Activated CD4-positive, alpha-beta T cell treated with anti-CD3 and anti-CD28 coated beads, Interleukin-2, amount 10 ng/mL, durations not matched to agents 7 days and 5 days (primary cell): ENCODE measurements at places on chromosomes 2 and 18.
A peak's percentile ranks its signal among the peaks of the same experiment; 100 is the strongest.

GRCh38 chr2:230664128-230664527 is 48.5 kb upstream of the CAB39 start:
- no peak for DNase-seq

DNA sequence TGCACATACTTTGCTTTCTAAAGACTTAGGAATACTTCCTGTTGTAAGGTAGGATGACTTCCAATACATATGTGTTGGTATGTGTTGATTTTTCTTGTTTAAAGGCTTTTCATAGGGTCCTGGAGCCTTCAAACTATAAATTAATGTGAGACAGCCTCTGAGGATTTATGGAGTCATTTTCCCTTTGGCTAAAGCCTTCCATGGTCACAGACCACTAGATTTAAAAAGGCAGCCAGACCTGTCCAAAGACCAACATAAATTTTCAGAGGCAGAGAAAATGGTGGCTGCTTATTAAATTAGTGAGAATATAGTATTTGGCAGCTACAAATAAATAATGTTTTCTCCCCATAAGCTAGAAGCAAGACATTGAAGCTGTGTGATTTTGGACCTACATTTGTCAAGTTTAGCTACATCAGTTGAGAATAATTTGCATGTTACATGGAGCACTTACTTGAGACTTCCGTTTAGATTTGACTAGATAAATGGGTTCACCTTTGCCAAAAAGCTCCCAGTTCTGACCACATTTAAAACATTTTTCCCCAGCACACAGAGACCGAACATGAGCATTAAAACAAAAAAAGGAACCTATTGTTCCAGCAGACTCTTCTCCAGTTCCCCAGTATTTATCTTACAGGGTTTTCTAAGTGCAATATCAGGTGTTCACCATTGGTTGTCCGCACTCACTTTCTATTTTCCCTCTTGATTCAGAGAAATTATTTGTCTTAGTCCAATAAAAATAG is 402.9 kb downstream of the PARD3B start:
- peak; percentile 21 for DNase-seq

DNA sequence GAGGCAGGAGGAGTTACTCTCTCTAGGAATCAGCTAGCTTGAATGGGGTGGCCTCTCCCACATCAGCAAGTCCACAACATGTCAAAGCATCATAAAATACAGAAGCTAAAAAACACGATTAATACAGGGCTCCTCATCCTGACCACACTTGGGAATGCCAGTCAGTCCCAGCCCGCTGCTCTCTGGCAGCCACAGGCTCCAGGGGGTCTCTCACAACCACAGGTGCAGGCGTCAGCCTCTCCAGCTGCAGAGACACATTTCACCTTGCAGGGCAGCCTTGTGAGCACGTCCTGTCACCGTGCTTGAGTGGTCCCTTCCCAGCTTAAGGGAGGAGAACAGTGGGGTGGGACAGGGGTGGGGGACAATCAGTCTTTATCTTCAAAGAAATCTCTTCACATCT is 137.4 kb upstream of the SH3BP4 start:
- DNase-seq, result no peak

GRCh38 chr18:13577091-13577697 is 149.2 kb downstream of the FAM210A start:
- peak; percentile 50 for DNase-seq

DNA sequence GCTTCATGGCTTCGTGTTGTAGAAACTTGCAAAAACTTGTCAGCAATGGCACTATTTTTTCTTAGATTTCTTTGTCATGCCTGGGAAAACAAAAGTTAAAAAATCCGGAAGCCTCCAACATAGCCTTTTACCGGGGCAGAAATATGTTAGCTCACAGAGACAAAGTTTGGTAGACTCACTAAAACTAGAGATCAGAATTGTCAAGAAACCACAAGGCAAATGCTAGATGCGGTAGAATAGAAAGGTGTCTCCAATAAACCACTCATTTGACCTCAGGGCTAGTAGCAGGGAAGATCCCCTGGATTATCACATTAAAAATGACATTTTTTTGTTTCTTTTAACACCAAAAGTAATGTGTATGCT is 405 bp downstream of the CASP10 start:
- no peak for DNase-seq

DNA sequence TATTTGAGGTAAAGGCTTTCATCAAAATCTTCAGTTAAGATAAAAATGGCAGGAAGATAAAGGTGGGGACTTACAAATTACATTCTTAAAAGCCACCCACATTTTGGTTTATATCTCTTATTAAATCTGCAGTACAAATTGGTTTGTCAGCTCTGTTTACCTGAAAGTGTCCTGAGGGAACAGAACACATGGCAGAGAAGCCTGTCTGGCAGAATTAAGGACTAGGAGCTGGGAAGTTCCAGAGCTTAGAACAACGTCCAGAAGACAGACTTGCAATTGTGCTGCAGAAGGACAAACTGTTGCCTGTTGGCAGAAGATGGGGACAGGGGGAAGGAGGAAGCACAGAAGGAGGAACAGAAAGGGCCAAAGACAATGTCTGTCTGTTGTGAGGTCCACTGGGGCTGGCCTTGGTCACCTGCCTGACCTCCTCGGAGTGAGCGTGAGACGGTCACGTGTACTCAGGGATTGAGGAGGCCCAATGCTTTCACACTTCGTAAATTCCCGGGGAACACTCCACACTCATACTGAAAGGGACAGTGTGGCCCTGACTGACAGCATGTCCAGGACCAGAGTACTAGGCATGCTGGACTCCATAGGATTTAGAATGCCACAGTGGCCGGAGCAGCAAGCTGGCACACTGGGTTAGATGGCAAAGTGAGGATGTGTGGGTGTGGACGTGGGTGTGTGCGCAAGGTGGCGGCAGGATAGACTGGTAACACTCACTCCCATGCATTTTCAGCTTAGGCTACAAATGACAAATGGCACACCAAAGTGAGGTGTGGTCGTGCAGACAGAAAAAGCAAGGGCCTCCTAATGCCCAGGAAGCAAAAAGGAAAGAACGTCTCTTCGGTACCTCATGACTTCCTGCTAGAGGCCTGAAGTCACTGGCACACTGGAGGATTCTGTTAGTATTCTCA is 210.9 kb upstream of the REV1 start:
- DNase-seq, result no peak

- no peak for DNase-seq
These were observed 408.2 kb upstream of the HS6ST1 start for GRCh38 chr2:128726911-128727310.

DNA sequence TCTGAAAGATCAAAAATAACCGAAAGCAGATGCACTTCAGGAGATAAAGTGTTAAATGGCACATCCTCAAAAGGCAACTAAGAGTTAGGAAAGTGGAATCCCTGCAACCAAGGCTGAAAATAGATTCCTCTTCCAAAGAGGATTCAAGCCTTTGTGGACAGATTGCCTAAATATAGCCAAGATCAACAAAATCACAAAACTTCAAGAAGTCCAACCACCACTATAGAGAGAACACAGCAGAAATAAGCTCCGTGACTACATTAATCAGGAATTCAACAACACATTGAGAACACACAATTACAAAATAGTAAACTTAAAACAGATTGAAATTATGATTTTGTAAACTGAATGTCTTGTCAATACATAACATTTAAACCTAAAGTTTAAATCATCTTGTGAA is 165.7 kb downstream of the LNPK start:
- DNase-seq, result no peak

GRCh38 chr18:74897971-74898657 is 300.4 kb downstream of the ZNF407 start:
- DNase-seq, result no peak

- DNase-seq, result no peak
These were observed 53.8 kb upstream of the SPTBN1 start for GRCh38 chr2:54402350-54402749.

DNA sequence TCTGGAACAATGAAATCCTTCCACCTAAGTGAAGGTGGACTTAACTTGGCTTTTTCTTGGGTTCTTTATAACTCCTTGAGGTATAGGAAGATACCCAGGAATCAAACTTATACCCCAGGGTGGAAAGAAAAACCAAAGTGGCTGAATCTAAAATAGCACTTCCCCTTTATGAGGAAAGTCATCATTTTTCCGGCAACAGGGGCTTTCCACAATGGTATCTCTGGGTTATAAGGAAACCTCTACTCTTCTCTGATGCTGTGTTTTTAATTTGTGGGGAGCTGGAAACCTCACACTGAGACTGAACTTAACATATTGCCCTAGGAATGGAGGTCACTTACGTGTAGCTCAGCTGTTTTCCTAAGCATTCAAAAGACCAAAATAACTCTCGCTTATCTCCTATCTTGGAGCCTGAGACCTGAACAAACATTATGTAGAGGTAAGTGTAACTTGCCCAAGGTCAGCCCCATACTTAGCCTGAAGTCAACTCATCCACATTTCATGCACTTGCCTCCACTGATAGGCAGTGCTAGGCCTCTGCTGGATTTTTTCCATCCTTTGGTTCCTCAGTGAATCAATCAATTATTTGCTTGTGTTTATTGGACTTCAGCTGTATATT is 117.9 kb downstream of the SETBP1 start:
- no peak for DNase-seq

DNA sequence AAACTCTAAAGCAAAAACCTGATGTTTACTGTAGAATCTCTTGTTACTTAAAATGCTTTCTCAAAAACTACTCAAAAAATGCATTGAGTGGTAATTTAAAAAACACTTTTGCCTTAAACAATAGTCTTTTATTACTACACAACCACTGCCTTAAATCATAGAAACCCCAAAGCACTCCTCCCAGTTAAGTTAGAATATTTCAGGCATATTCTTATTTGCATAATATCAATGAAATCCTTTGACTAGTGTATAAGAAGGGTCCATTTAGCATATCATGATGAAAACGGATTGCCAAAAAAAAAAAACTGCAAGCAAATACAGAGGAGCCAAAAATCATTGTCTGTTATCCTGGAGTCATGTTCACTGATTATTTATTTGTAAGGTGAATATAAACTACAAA is 119.2 kb downstream of the PTPRM start:
- DNase-seq, result no peak

GRCh38 chr2:42769583-42770287 is 5.8 kb upstream of the OXER1 start:
- DNase-seq, result no peak

GRCh38 chr2:109242210-109242653 is 113.2 kb downstream of the SH3RF3 start:
- DNase-seq, result no peak

DNA sequence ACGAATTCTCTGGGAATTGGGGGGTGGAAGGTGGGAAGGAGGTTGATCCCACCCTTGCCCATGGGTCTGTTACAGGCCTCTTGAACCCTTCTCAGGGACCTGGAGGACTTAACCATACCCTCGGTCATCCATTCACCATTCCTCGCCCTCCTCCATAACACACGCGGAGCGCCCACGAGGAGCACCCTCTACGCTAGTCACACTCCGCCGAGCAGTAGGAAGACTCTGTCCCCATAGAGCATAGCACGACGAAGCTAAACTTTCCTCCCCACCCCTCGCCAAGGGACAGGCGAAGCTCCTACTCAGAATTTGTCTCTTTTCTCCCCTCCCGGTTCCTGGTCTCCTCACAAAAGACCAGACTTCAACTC is 611 bp upstream of the ITSN2 start:
- no peak for DNase-seq

- DNase-seq, result no peak
These were observed 248.9 kb downstream of the TCF4 start for GRCh38 chr18:55338978-55339650.

- DNase-seq, result no peak
These were observed 159.3 kb upstream of the MYCN start for GRCh38 chr2:15780912-15781574.

DNA sequence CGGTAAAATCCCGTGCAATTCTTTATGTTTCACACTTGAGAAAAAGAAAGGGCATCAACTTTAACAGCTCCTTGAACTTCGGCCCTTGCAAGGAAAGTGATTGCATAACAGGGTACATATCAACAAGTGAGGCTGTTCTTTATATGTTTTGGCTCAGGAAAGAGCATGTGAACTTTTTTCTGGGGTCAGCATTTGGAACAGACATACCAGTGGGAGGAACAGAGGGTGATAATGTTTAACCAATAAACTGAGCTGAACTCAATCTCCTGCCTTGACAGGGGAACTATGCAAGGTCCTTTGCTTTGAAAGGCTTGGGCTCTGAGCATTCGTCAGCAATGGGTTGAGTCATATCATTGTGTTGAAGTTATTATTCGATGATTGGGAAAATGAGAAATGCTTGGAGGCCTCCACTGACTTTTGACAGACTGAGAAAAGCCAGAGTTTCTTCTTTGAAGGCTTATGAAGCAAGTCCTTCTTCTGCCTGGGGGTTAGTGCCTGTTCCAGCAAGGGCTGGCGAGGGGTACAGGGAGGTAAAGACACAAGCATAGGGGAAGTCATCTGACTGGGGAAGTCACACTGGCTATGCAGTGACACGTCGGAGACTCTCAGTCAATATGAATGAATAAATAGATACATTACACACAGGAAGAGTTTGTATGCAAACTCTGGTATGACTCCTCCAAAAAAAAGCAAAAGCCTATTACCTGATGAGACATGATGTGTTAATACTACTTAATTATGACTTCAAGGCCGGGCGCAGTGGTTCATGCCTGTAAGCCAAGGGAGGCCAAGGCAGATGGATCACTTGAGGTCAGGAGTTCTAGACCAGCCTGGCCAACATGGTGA is 57.2 kb downstream of the CYB5A start:
- DNase-seq, result no peak

GRCh38 chr2:32904751-32905150 is 42.0 kb upstream of the LTBP1 start:
- DNase-seq, result no peak

DNA sequence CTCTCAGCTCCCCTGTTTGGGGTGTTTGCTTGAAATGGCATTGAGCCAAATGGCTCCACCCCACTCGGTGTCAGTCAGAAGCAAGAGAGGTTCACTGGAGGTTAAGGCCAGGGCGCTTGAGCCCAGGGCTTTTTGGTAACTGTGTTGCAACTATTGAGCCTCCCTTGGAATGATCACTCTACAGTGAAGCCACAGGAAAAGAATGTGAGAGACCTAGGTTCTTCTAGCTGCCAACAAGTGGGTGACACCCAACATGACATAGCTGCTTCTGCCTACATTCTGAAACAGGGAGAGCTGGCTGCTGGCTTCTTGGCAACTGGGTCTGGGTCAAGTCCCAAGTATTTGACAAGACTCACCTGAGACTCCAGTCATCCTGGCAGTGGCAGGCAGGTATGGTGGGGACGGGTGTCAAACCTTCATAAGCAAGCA is 7.1 kb upstream of the GRHL1 start:
- DNase-seq, result no peak

DNA sequence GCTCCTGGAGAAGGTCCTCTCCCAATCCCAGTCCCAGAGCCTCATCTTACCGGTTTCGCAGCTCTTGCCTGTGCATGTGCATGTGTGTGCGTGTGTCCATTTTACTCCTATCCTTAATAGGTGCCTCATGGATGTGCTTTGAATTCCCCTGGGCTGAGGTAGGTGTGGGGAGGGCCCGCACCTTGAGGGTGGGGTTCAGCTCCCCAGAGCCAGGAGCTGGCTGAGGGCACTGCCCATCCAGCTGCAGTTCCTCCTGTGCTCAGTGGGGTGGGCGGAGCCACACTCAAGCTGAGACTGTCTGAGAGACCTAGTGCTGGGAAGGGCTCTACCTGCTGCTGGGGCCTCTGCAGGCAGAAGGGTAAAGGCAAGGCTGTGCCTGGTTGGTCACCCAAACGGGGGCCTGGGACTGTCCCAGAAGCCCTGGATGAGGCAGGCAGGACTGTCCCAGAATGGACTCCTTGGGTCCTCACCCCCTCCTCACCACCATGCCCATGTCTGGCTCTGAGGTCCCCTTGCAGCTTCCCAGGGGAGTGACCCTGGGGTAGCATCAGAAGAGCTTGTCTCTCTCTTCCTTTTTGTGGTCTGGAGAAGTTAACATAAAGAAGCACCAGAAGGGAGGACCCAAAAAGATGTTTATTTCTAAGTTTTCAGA is 8.9 kb downstream of the GDF7 start:
- no peak for DNase-seq

GRCh38 chr2:106065983-106066820 is 127.9 kb downstream of the UXS1 start:
- no peak for DNase-seq
